GM13976 (cell line): ENCODE measurements at places on chromosomes 4 and X.

DNA sequence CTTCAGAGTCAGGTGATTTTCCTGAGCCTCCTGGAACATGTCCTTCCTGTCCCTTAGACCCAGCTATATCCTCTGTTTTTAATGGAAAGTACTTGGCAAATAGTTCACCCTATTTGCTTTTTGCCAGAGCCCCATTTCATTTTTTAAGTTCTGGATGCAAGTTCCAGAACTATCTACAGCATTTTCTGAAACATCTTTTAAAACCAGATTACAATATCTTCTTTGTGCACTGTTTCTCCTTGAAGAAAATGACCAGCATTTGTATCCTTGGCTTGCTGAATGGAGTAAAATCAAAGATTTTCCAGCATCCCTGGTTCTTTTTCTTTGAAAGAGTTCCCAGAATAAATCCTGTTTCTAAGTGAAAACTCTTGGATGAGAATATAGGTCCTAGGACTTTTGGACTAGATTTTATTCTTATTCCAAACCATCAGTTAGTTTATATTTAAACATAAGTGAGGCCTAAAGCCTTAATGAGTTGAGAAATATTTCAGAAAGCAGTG, 224.3 kb downstream of the ANK2 start:
- no peak for DNase-seq

- no peak for DNase-seq
Measured at GRCh38 chr4:82839624-82840023, 41.0 kb upstream of the SCD5 start.

DNA sequence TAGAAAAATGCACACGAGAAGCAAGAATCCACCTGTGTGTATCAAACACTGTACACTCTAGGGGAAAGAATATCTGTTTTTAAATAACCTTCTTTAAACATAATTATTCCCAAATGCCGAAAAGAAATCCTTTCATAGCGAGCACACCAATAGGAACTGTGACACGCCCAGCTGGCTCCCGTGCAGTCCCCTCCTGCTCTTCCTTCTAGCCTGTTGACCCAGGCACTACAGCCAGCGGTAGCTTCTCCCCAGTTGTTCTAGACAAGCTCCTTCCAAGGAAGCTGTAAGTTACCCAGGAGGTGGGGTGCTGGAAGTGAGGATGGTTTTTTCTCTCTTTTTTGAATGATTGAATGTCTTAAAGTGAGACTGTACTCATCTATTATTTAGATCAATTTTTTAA, 19.5 kb upstream of the NOCT start:
- no peak for DNase-seq

- peak; percentile 17 for DNase-seq
Measured at GRCh38 chr4:101345271-101345595, 2.1 kb downstream of the PPP3CA start.

- peak; percentile 31 for DNase-seq
Measured at GRCh38 chrX:7117587-7117986, 29.9 kb upstream of the STS start.

DNA sequence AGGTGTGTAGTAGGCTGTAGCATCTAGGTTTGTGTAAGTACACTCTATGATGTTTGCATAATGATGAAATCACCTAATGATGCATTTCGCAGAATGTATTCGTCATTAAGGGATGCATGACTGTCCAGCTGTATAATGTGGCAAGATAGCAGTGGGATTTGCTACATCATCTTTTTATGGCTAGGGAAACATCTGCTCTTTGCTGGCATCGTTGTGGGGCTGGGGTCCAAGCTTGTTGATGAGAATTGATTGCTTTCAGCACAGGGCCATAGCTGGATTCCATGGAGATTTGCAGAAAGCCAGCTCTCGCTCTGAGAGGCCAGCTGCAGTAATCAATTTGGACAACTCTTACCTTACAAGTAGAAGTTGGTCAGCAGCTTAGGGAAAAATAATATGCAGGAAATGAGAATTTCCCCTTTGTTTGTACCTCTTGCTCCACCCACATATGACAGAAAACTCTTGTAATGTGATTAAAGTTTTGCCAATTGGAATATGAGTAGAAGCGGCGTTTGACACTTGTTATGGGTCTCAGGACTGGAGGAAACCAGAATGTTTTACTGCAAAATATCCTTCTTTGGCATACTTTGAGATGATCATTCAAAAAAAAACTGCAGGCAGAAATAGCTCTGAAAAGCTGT, 310.5 kb downstream of the RAPGEF2 start:
- DNase-seq = no peak

DNA sequence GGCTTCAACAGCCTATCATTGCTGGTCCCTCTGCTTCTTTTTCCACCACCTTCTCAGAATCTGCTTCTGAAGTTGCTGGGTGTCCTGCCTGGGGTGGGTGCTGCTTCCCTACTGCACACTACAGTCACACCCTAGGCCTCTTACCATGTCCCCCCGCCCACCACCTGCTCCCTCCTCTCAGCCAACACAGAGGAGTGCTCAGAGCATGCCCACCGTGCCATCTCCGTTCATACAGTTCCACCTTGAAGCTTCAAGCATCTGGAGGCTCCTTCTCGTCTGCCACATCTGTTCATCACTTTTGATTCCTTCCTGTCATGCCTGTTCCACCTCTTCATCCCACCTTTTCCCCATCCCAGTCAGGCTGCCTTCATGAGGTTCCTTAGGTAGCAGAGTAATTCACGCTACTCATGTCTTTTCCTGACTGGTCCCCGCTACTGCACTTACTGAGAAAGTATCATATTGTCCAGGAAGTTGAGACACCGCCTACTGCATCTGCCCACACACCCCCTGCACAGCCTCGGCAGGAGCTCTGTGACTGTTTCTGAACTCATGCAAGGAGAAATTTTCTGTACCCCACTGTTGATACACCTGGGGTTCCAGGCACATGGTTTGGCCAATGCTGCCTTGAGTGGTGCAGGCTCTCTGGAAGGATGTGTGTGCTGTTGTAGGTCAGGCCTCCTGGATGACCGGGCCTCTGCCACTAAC, 39.5 kb downstream of the HADH start:
- DNase-seq = no peak

- DNase-seq = no peak
Measured at GRCh38 chrX:10395643-10396042, 224.7 kb downstream of the MID1 start.

DNA sequence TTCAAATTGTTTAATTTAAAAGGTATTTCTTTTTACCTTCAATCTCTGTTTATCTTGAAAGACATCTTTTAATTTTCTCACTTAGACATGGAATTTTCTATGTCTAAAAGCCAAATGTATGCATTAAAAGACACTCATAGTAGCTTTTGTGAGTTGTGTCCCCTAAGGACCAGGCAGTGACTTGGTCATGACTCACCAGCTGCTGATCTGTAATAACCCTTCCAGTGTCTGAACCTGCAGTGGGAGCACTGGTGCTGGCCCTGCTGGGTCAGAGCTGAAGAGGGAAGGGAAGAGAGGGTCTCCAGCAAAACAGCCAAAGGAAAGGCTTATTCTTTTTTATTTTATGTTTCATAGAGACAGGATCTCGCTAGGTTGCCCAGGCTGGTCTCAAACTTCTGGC, 31.1 kb upstream of the SH3D19 start:
- no peak for DNase-seq

DNA sequence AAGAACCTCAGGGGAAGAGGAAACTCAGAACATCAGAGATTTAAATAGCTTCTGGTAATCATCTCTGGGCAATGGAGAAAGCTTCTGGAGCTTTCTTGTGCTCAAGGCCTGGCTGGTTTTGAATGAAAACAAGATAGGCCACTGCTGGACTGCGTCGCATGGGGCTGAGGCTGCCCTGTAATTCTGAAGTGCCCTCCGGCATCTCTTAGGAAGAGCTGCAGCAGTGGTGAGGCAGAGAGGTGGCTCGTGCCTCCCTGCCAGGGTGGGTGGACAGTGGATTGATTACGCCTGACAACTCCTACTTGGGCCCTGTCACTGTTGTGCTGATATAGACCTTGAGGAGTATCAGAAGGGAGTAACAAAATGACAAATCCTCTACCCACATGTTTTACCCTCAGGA, 279.7 kb downstream of the NR3C2 start:
- DNase-seq = no peak

DNA sequence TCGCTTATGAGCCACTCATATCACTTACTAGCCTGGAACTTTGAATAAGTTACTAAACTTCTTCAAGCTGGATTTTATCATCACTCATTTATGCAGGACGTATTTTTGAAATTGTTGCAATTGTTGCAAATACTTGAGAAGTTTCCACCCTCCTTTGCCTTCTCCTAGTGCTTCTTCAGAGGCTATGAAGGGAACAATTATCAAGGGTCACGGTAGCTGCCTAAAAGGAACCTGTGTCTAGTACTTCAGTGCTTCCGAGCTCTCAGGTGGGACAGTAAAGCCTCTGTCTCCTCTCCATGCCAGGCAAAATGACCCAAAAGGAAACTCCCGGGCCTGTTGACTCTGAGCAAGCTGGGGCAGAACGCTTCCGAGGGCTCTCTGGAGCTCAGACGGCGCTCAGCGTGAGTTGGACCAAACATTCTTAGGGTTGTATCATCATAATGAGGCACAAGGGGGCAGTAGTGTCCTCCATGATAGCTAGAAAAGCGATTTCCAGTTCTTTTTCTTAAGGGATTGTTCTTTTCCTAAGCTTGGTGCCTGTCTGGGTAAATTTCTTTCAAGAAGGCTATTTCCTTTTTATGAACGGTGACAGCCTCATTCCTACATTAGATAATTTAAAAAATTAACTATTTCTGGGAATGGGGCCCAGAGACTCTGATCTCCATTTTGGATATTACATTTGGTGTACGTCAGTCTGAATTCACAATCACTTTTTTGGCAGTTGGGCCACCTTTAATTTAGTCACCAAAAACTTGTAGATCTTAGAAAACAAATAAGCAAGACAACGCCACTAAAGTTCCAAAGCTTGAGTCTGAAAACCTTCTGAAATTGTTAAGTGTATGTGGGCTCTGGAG, 73.1 kb downstream of the PACRGL start:
- DNase-seq = peak; percentile 29

DNA sequence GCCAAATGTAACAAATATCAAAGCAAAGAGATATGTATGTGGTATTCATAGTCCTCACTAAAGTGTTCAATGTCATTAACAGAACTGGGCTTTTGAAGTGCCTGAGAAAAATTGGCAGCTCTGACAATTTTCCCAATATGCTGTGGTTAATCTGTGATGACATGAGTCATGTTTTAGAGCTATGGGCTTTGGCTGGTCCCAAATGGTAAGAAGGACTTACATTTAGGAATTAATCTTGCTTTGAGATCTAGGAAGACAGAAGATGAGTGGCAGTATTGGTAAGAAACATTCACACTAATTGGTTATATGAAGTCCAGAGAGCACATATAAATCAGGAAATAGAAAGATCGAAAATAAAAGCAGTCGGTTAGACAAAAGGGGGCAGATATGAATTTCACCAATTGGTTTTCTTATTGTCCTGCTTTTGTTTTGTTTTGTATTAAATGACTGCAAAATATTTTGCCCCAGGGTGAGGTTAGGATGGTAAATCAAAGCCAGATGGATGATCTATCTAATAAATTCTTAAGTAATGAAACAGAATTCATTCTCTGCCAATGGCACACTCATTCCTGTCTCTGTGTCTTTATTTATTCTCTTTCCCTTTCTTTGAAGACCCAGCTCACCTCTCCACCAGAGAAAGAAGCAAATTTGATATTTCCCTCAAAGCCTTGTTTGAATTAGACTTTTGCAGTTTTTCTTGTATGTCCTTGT, 993.1 kb downstream of the RPA4 start:
- no peak for DNase-seq

- no peak for DNase-seq
Measured at GRCh38 chr4:81260443-81261101, 45.5 kb upstream of the PRKG2 start.

DNA sequence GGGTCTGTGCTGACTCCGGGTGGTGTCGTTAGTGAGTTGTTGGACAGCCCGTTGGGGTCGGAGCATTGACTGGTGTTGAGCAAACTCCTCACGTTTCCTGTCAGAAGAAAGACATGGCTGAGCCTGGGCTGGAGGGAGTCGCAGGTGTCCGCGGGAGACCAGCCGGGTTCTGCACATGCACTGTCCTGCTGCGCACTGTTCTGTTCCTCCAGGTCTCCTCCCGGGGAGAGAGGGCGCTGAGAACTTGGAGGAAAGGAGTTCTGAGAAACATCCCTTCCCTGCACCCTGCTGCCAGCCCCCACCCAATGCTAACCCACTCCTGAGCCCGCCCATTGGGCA, 1.1 kb downstream of the ZNF141 start:
- DNase-seq = no peak
